ENCODE measurements at places on chromosomes 1 and 21.
A peak's percentile ranks its signal among the peaks of the same experiment; 100 is the strongest.

- DNase-seq: no peak
Measured at GRCh38 chr1:172326136-172326535, 94.3 kb upstream of the C1orf105 start.

DNA sequence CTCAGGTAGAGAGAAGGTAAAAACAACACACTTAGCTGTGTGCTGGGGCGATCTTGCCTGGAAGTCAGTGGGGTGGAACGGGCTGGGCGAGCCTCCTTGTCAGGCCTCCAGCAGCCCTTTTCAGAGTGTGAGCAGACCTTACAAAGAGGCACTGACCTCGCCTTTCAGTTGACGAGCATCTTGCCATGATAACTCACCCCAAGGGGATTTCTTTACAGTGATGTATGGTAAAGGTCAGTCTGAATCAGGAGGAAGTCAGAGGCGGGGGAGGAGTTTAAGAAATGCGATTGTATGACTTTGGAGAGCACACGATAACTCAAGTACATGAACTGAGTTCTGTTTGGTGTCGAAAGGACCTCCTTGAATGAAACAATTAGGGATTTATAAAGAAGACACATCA, 326.5 kb upstream of the PROX1 start:
- DNase-seq: no peak

- peak; percentile 3 for DNase-seq
Measured at GRCh38 chr1:113540335-113540734, 150.0 kb downstream of the MAGI3 start.

- peak; percentile 21 for DNase-seq
Measured at GRCh38 chr1:44355582-44356305, 687 bp upstream of the ERI3 start.

DNA sequence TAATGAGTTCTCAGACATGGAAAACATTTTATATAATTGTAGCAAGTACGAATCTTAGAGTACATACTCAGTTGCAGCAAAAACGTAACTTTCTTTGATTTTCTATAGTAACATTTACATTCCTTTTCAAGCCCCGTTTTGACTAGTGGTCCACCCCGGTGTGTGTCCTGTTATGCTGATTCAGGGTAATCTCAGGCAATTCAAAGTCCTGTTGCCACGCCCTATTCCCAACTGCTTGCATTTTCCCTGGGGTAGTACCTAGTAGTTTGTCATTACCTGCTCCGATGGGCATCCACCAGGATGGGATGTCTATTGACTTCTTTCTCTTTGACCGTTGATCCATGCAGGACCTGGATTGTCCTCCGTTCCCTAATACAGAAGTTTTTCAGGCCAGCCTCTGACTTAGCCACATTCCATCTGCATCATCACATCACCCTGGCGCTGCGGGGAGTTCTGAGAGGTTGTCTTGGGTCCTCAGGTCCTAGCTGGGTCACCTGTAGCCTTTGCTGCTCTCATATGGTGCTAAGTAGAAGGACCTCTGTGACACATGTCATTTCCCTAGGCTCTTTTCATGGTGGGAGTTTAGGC, 15.0 kb upstream of the FCAMR start:
- DNase-seq: no peak

GRCh38 chr21:41631564-41632461, 123.9 kb upstream of the TMPRSS2 start:
- peak; percentile 64 for DNase-seq

GRCh38 chr1:23500466-23500865, 16.5 kb upstream of the ASAP3 start:
- DNase-seq: no peak

GRCh38 chr1:151147132-151147503, 687 bp upstream of the SEMA6C start:
- DNase-seq: peak; percentile 67

GRCh38 chr1:188017921-188018320, 1189.2 kb downstream of the PLA2G4A start:
- DNase-seq: no peak

DNA sequence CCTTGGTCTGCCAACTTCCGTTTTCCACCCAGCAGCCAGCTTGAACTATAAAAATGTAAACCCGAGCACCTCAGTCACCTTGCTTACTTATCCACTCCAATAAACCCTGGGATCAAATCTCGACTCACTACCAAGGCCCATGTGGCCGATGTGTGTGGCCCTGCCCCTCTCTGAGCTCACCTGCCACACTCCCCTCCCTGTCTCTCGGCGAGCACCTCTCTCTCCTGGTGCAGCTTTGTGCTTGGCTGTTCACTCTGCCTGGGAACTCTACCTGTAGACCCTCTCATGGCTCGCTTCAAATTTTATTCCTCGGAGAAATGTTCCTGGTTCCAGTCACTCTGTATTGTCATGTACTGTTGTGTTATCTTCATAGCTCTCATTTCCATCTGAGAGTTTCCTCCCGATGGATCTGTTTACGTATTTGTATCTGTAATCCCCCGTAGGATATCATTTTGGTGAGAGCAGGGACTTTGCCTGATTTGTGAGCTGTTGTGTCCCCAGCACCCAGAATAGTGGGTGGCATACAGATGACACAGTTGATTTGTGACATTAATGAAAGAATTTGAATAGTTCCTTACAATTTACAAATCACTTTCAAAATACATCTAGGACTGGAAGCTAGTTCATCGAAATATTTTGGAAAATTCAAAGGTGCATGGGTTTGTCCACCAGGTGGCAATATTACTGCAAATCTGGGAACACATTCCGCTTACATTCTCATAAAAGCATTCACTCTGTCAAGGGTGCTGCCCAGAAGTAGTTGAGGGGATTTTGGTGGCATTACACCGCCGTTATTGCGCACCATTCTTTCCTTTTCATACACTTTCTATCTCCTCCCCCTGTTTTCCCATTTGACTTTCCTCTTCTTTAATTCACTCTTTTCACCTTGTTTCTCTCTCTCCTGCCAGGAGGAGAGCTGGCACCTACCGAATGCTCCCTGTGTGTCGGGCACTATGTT, 95.3 kb downstream of the ABCA4 start:
- peak; percentile 60 for DNase-seq

DNA sequence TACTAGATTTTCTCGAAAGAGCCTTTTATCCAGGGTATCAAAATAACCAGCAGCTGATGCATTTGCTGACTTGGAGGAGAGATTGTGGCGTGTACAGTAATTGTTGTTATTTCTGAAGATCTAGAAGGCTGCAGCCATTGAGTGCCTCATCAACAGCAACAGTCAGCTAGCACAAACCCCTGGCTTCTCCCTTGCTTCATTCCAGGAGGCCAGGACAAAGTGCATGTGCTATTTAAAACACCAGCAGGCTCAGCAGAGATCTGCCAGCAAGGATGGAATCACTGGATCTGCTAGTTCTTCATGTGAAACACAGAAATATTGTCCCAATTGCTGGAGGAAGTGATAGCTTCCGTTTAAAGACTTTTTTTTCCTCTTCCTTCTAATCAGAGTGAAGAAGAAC, 2.8 kb upstream of the NGF start:
- DNase-seq: no peak

GRCh38 chr1:90346349-90346748, 351.4 kb downstream of the ZNF326 start:
- DNase-seq: no peak

DNA sequence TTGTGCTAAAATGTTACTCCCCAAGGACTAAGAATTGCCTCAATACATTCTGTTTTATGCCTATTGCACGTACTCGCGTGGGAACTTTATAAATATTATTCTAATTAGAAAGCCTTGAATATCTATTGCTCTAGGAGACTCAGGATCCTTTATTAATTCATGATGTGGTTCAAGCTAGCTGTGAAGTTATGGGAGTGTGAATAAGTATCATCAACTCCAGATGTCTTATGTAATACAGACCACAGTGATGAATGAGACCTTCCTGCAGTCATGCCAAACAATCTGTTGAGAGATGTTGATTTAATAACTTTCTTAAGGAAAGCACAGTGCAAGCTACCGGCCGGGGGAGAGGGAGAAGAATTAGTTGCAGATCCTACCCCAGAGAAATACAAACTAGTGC, 519.2 kb upstream of the ZP4 start:
- no peak for DNase-seq

DNA sequence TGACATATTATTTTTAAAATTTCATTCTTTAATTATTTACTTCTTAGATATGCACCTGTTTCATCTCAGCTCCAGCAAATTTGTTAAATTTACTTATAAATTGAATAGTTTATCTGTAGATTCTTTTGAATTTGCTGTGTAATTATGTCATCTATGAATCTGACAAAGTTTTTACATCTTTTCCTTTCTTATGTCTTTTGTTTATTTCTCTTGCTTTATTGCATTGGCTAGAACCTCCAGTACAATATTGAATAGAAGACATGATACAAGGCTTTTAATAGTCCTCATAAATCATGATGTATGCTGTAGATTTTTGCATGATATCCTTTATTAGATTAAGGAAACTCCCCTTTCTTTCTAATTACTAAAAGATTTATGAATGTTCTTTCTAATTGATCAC, 20.8 kb downstream of the CR1 start:
- no peak for DNase-seq

- DNase-seq: no peak
Measured at GRCh38 chr1:45317166-45317565, 9.5 kb upstream of the HPDL start.

DNA sequence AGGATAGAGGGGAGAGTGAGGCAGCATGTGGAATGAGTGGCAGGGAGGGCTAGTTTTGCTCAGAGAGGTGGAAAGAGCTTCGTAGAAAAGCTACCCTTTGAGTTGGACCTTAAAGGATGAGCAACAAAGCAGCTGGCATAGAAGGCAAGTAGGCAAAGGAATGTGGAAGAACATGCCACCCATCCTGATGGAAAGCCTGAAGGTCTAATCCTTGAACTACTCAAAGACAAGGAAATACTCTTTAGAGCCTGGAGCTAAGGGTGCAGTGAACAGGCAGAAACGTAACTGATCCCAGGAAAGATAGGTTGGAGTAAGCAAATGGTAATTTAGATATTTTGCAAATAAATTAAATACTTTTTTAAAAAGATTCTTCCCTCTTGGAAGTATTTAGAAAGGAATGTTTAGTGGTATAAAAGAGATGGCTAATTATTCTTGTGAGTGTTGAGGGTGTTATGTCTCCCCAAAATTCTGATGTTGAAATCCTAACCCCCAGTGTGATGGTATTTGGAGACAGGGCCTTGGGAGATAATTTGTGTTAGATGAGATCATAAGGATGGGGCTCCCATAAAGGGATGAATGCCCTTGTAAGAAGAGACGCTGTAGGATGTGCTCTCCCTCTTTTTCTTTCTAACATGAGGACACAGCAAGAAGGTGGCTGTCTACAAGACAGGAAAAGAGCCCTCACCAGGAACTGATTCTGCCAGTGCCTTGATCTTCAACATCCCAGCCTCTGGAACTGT, 308.1 kb upstream of the RUNX1 start:
- no peak for DNase-seq

DNA sequence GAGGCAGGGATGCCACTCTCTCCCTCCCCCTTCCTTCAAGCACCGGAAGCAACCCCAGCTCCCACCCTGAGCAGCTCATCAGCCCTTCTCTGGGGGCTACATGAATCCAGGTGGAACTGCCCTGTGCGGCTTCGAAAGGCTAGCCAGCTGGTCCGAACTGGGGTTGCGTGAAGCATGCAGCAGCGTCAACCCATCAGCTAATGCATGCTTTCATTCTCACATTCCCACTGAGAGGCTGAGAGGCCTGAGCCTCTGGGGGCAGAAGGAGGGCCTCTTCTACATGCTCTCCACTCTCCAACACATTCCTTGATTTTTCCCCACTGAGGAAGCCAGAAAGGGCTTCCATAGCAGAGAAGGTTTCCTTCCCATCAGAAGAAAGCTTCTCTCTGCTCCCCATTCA, 5.6 kb downstream of the RXRG start:
- DNase-seq: peak; percentile 22

DNA sequence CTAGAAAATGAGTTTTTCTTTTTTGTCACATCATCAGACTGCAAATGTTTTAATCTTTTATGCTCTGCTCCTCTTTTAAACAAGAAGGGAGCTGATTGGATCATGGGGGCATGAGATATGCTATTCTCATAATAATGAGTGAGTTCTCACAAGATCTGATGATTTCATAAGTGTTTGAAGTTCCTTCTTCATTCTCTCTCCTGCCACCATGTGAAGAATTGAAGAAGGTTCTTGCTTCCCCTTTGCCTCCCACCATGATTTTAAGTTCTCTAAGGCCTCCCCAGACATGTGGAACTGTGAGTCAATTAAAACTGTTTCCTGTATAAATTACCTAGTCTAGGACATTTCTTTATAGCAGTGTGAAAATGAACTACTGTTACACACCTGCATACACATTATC, 218.2 kb downstream of the NRIP1 start:
- DNase-seq: no peak

- DNase-seq: no peak
Measured at GRCh38 chr1:198867182-198867581, 228.3 kb downstream of the PTPRC start.

- DNase-seq: peak; percentile 95
Measured at GRCh38 chr1:203287109-203287893, 18.0 kb upstream of the BTG2 start.

DNA sequence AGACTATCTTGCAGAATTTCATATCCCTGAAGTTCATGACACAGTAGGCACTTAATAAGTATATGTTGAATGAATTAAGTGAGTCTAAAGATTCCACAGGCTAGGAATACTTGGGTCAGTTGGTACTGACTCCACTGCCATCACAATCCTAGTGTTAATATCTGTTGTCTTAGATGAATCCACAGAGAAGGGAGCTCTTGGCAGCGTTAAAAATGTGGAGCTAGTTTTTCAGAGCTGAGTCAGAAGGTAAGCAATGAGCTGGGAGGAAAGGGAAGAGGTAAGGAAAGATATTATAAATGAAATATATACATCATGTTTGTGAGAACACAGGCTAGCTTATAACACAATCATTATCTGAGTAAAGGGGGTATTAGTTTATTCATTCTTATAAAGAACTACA, 21.8 kb upstream of the GORAB start:
- no peak for DNase-seq

DNA sequence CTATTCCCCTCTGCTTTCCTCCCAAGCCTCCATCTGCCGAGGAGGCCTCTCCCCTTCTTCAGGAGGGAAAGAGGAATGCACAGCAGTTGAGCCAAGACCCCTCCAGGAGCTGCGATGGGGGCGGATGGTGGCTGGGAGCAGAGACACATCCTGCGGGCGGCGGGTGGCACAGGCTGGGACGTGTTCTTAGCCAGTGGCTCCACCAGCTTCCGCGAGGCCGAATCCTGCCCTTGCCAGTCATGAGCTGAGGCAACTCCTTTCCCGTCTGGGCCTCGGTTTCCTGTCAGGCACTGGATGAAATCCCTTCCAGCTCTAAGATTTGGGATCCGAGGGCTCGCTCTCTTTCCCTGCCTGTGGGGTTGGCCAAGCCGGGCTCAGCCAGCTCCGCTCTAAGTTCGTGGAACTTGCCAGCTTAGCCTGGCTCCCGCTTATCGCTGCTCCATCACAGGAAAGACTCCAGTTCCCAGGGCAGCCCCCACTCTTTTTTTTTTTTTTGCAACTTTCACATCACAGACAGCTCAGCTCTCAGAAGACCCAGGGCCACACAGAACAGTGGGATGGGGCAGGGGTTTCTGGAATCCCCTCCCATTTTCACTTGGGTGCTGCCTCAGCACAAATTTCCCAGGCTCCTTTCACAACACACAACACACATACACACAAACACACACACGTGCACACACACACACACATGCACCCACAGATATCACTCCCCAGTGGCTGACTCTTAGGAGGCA, 506 bp downstream of the MYOM3 start:
- no peak for DNase-seq

GRCh38 chr1:236433819-236434315, 39.8 kb downstream of the EDARADD start:
- no peak for DNase-seq

- DNase-seq: peak; percentile 33
Measured at GRCh38 chr1:206467915-206468314, 2.4 kb upstream of the IKBKE start.

GRCh38 chr1:84855168-84855567, 37.8 kb downstream of the LPAR3 start:
- no peak for DNase-seq

Data from NCI-H69 (cell line).